ENCODE measurements at places on chromosomes 11 and 22. TPM values are rescaled to one million over a fixed set of nuclear protein-coding genes. Genes with fewer than 3 reads are reported as not detected.

C11orf86 gene
- total RNA-seq, result not detected

DNA sequence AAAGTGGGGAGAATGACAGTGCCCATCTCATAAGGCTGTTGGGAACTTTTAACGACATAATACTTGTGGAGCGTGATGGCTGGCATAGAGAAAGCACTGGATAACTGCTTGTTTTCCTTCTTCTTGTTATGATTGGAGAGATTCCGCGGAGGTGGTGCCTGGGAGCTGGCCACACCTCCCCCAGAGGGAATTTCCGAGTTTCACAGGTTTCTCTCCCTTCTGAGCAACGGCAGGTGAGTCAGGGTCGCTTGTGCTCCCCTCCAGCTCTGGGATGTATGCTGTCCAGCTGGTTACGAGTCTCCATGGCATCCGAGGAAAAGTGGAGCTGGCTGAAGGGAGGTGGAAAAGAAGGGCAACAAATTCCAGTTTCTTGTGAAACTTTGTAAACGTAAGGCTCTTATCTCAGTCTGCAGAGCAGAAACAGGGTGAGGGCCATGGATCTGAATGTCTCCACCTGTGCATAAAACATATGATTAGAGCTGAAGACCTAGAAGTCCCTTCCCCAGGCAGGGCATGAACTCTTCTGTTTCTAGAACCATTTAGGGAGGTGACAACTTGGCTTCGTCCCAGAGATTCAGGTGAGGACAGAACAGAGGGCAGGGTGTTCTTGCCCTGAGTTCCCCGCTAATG is 10.0 kb upstream of the PLET1 start:
- peak overlapping the region; percentile 77 for H3K4me3 ChIP-seq
- peaks cover 7% of the 10 kb centered on the region for H3K36me3 ChIP-seq
- no peaks in the 10 kb centered on the region for H3K27me3 ChIP-seq
- H3K27ac ChIP-seq, result peak overlapping the region; percentile 66
- peak; percentile 59 for DNase-seq

DNA sequence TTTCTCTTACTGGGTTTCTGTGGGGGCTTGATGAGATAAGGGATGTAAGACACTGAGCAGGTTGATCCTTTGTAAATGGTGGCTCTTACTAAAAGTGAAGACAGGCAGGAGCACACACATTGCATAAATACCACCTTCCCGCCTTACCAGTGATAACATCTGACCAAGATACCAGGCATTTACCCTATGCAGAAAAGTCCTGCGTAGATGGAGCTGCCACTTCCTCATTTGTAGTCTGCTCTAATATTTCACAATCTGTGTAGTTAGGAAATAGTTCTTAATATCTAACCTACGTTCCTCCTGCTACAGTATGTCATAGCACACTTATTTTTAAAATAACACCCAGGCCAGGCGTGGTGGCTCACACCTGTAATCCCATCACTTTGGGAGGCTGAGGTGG is 23.9 kb upstream of the SWAP70 start:
- no peak overlapping the region for H3K4me3 ChIP-seq
- peak; percentile 24 for DNase-seq
- no peaks in the 10 kb centered on the region for H3K27me3 ChIP-seq
- no peak overlapping the region for H3K27ac ChIP-seq
- no peaks in the 10 kb centered on the region for H3K36me3 ChIP-seq

ST14 gene
- 174 TPM for total RNA-seq

RAPSN gene
- 3.6 TPM for total RNA-seq

DNA sequence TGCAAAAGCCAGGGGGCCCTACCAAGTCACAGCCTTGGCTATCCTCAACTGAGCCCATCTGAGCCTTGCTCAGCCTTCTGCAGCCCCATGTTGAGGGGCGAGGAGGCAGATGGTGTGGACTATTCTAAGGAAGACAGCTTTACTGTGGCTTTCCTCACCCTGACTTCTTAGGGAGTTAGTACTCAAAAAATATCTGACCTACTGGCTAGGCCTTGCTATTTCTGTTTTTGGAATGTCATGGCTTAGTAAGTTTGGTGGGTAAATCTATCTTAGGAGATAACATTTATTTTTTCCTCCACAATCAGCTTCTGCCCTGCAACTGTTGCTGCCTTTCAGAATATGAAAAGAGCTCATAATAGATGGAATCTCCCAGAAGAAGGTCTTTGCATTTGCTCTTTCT is 80.9 kb downstream of the LDLRAD3 start:
- no peaks in the 10 kb centered on the region for H3K27me3 ChIP-seq
- no peak for DNase-seq
- no peak overlapping the region for H3K27ac ChIP-seq
- no peaks in the 10 kb centered on the region for H3K4me1 ChIP-seq
- peaks cover 5% of the 10 kb centered on the region for H3K36me3 ChIP-seq

GRCh38 chr11:125227151-125227550 is 62.6 kb downstream of the PKNOX2 start:
- no peaks in the 10 kb centered on the region for H3K4me1 ChIP-seq
- H3K4me3 ChIP-seq, result no peak overlapping the region
- peaks cover 81% of the 10 kb centered on the region for H3K27me3 ChIP-seq
- H3K27ac ChIP-seq, result no peak overlapping the region
- H3K36me3 ChIP-seq, result no peaks in the 10 kb centered on the region
- no peak for DNase-seq
